ENCODE measurements at places on chromosomes 5 and 9.

DNA sequence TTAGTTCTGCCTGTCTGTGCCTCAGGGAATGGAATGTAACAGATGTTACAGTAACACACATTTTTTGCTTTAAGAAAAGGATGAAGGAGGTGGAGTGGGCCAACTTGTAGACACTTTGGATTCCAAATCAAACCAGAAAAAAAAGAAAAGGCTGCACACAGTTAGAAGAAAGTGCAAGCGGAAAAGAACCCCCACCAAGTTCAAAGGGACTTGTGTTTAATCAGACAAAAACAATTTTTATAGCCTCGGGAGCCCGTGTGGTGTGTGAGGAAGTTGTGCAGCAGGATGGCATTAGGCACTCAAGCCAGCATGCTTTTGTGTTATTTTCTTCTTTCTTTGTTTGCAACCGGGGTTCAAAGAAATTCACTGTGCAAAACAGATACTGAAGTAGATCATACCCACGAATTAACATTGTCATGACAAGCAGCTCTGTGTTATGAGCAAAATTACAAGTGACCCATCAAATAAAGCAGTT, 189.5 kb downstream of the SEMA5A start:
- no peak for DNase-seq

- no peak for DNase-seq
Measured at GRCh38 chr5:75514323-75514722, 2.6 kb downstream of the POLK start.

- no peak for DNase-seq
Measured at GRCh38 chr9:104287253-104287878, 193.3 kb downstream of the SMC2 start.

DNA sequence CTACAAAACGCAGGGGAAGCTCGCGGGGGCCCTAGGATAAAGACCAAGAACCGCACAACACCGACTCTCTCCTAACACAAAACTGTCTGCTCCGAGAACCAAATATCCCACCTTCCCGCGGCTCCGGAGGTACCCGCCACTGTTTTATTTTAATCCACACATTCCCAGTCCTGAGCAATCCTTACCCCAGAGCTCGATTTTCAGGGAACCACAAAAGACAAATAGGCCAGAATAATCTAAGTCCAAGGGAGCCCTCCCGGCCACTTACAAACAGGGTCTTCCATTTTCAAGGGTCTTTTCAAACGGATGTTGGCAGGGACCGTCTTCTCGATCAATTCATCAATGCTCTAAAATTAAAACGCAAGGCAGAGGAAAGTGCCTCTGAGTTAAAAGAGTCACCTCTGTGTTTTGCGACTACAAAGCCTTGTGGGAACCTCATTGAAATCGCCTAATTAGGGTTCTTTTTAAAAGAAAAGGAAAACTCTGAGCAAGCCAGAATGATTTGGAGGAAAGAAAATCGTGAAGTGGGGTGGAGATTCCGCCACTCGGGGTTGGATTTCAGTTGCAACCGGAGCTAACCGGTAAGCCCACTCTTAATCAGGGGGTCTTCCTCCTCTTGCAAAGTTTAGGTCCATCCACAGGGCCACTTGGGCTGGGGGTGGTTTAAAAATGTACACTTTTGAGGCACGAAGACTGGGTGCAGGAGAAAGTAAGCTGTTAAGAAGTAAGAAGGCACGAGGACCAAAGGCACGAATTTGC, 1.0 kb downstream of the GLDC start:
- no peak for DNase-seq

GRCh38 chr5:112228667-112229066, 190.4 kb downstream of the EPB41L4A start:
- no peak for DNase-seq

DNA sequence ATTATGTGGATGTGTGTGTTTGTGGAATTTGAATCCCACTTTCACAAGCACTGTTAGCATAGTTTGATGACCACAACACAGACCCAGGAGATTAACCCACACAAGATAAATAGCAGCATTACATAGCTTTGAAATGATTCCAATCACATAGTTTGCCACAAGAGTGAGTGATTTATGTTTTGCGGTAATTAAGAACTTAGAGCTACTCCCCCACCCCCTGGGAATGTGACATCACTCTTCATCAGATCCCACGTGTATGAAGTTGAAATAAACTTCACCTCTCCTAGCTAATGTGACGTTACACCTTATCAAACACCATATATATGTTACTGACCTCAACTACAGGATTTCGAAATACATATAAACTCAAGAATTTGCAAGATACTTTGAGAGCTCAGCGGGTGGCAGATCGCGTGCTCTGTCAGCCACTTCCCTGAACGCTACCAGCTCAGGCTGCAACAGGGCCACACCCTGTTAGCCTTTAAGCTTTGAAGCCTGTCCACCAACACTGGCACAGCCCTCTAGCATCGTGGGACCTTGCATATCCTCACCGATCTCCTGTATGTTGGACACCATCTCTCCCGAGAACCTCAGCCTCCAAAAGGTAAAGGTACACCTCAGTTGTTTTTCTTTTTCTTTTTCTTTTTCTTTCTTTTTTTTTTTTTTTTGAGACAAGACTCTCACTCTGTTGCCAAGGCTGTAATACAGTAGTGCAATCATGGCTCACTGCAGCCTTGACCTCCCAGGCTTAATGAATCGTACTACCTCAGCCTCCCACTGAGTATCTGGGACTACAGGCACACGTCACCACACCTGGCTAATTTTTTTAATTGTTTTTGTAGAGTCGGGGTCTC, 1.7 kb upstream of the AGTPBP1 start:
- DNase-seq, result no peak

Data from BJ (cell line).